ENCODE measurements at places on chromosomes 2 and 18. TPM values are rescaled to one million over a fixed set of nuclear protein-coding genes. Genes with fewer than 3 reads are reported as not detected.

Gene POTEC
- not detected for total RNA-seq

Gene BCL2
- total RNA-seq: 21.9 TPM

Gene KDM3A
- total RNA-seq: 67.9 TPM

Gene FEZ2
- total RNA-seq: 29.9 TPM

Gene CPLX4
- not detected for total RNA-seq

Gene ACKR3
- 44.6 TPM for total RNA-seq

Gene TM4SF20
- total RNA-seq: 6.9 TPM

Gene KCNK3
- total RNA-seq: 7.7 TPM
